CD8-positive, alpha-beta memory T cell (primary cell): ENCODE measurements at places on chromosomes 1 and 21. TPM values are rescaled to one million over a fixed set of nuclear protein-coding genes. Genes with fewer than 3 reads are reported as not detected.

DNA sequence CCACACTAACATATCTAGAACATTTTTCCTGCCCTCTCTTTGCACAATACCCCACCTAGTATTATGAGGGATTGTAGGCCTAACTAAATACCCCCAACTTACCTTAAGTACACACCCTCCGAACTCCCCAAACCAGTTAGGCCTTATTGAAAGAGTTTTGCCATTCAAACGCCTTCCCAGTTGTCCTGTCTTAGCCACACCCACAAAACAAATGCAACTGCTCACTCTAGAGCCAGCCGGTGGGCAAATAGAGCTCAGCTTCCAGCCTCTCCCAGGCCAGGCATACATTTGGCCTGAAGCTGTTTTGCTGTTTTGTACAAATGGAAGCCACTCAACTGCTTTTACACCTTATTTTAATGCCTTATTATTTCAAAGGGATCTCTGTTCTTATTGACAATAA, 224.2 kb upstream of the RUNX1 start:
- H3K4me3 ChIP-seq, result no peak overlapping the region
- H3K27ac ChIP-seq, result no peak overlapping the region
- H3K27me3 ChIP-seq, result no peaks in the 10 kb centered on the region
- no peak for DNase-seq
- no peaks in the 10 kb centered on the region for H3K36me3 ChIP-seq
- H3K4me1 ChIP-seq, result no peaks in the 10 kb centered on the region

The APCS gene
- total RNA-seq, result not detected

GRCh38 chr21:45513003-45513717, 29.1 kb downstream of the SLC19A1 start:
- no peak overlapping the region for H3K27ac ChIP-seq
- H3K4me1 ChIP-seq, result no peaks in the 10 kb centered on the region
- no peak for DNase-seq
- no peaks in the 10 kb centered on the region for H3K27me3 ChIP-seq
- H3K36me3 ChIP-seq, result no peaks in the 10 kb centered on the region
- no peak overlapping the region for H3K4me3 ChIP-seq

DNA sequence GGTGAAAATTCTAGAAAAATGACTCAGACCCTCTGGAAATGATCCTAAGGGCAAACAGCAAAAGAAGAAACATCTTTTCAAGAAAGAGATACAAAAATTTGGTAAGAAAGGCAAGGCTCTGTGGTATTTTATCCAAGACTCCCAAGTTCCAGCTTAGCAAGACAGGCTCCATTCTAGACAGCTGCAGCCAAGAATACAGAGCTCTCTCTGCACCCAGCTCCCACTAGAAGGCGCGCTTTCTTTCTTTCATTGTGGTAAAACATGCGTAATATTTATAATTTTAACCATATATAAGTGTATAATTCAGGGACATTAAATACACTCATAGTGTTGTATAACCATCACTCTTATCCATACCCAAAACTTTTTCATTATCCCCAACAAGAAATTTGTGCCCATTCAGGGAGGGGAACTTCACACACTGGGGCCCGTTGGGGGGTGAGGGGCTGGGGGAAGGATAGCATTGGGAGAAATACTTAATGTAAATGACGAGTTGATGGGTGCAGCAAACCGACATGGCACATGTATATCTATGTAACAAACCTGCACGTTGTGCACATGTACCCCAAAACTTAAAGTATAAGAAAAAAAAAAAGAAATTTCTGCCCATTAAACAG, 2.2 kb upstream of the HFM1 start:
- no peak overlapping the region for H3K27ac ChIP-seq
- H3K4me1 ChIP-seq, result no peaks in the 10 kb centered on the region
- no peaks in the 10 kb centered on the region for H3K36me3 ChIP-seq

DNA sequence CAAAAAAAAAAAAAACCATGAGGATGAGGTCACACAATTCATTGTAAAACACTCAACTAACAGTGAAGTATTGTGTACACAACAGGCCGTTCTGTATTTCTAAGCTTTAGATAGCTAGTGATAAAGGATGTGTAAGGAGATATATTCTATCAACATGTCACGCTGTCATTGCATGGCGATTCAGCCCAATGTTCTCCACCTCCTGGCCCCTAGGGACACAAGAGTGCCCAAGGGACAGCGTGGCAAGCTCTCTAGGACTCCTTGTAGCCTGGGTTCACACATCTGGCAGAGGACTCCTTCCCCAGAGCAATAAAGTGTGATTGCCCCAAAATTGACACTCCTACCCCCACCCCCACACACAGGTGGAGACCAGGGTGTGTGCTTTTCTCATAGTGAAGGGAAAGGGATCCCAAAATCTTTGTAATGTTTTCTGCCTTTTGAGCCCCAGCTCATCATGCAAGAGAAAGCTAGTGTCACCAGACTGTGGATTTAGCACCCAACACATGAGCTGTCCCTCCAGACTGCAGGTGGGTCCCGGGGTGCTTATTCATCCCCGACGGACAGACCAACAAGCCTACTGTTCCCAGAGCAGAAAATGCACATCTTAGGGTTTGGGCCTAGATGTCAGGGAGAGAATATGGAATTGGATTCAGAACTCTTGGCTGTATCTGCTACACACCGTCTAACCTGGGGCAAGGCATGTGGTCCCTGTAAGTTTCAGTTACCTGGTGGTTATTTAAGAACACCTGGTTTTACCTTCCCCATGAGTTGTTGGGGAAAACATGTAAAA, 11.5 kb downstream of the TMPRSS3 start:
- peaks cover 16% of the 10 kb centered on the region for H3K4me1 ChIP-seq
- DNase-seq, result no peak
- H3K27me3 ChIP-seq, result no peaks in the 10 kb centered on the region

- no peak overlapping the region for H3K4me3 ChIP-seq
- DNase-seq, result no peak
- H3K27me3 ChIP-seq, result no peaks in the 10 kb centered on the region
- H3K27ac ChIP-seq, result no peak overlapping the region
- H3K36me3 ChIP-seq, result no peaks in the 10 kb centered on the region
Measured at GRCh38 chr1:168897249-168897648, 168.2 kb upstream of the DPT start.

GRCh38 chr1:30822006-30822405, 64.4 kb upstream of the LAPTM5 start:
- no peak for DNase-seq
- no peak overlapping the region for H3K27ac ChIP-seq
- no peaks in the 10 kb centered on the region for H3K36me3 ChIP-seq
- H3K4me1 ChIP-seq, result peaks cover 9% of the 10 kb centered on the region
- H3K4me3 ChIP-seq, result no peak overlapping the region

DNA sequence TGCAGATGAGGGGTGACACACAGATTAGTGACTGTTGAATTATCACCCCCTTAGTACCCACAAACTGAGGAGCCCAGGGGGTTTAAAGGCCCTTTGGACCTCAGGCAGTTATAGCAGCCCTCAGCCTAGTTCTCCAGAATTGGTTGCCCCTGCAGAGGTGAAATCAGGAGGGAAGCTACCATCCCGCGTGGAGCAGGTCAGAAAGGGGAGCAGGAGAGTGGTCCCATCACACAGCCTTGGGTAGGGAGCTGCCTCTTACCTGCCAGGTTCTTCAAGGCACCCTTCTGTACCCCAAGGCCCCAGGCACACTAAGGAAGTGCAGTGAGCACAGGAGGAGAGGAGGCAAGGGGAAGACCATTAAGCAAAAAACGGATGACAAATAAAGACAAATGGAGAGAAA, 121.2 kb upstream of the TNR start:
- no peak overlapping the region for H3K4me3 ChIP-seq
- no peaks in the 10 kb centered on the region for H3K36me3 ChIP-seq
- no peak overlapping the region for H3K27ac ChIP-seq

DNA sequence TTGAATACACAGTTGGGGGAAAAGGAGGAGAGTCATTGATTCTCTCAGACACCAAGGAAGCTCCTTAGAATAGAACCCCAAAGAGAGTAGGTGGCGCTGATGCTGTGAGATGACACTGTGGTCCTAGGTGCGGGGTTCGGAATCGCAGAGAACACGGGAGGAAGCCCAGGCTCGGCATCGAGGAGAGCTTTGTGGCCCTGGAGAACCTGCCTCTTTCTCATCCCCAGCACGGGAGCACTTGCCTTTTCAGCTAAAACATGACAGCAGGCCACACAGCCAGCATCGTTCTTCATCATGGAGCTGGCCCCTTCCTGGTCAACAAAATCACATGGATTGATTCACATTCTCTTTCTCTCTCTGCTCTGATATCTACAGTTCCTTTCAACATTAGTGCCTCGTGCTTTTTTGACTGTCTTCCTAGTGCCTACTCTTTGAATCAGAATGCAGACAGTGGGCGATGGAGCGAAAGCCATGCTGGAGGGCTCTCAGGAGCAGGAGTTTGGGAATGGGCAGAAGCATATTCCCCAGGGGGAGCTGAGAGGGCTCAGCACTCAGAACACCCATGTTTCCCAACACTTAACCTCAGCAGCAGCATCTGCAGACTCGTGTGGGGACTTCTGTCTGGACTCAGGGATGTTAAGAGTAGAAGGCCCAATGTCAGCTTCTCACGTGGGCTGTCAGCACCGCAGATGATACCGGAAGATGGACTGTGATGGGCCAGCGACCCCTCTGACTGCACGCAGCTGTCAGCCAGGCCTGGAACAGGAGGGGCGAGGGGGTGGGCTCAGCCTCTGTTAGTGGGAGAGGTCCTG, 539.4 kb downstream of the KIF26B start:
- DNase-seq, result no peak
- no peaks in the 10 kb centered on the region for H3K36me3 ChIP-seq
- no peak overlapping the region for H3K27ac ChIP-seq
- no peaks in the 10 kb centered on the region for H3K27me3 ChIP-seq

The GLRX2 gene
- 49.6 TPM for total RNA-seq

- H3K36me3 ChIP-seq, result no peaks in the 10 kb centered on the region
- no peak overlapping the region for H3K4me3 ChIP-seq
- no peak for DNase-seq
- H3K27ac ChIP-seq, result no peak overlapping the region
Measured at GRCh38 chr1:21434394-21434793, 5.5 kb upstream of the NBPF3 start.

The PTGS2 gene
- 3.1 TPM for total RNA-seq

DNA sequence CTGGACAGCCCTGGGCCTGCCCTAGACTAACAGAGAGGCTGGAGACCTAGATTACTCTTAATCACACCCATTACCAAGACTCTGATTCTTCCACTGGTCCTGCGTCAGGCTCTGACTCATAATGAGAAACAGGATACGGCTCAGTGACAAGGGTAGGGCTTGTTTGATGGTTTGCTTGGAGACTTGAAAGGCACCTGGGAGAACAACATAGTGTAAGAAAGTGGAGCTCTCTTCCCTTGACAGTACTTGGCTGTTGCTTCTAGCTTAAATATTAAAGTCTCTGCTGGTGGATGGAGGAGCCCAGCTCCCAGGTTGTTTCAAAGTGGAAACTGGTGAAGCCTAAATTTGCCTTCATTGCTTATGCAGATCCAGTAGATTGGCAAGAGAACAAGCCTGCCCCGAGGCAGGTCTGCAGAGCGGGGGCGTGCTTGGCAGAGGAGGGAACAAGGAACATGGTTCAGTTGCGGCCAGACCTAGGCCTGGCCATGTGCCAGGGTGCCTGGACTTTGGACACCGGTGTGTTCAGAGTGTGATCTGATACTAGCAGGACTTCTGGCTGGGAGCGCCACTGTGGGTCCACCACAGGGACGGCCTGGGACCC, 480.6 kb downstream of the CAMTA1 start:
- H3K36me3 ChIP-seq, result no peaks in the 10 kb centered on the region
- DNase-seq, result no peak
- H3K4me3 ChIP-seq, result no peak overlapping the region

DNA sequence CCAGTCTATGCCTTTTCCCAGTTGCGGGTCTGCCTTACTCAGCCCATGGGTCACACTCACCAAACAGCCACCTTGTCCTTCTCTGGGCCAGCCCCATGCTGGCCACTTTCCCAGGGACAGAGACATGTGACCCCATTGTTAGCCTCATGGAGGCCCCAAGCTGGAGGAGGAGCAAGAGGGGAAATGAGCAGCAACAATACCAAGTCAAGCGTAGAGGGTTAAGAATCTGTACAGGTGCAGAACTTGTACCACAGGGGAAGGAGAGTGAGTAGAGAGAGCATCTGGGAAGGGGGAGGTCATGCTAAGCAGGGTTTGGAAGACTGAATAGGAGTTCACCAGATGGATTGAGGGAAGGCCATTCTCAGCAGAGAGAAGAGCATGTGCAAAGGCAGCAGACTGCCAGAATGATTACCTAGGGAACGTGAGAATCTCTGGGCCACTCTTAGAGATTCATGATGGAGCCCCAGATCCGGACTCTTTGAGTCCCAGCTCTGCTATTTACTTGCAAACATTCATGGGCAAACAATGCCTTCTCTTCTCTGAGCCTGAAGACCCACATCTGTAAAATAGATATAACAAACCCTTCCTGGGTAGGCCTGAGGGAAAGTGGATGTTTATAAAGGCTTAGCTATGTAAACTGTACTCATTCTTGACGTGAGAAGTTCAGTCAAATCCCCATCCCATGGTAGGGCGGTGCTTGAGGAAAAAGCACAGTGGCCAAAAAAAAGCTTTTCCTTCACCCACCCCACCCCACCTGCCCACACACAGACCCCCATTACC, 2.8 kb upstream of the SLC2A1 start:
- peaks cover 18% of the 10 kb centered on the region for H3K4me1 ChIP-seq
- H3K27me3 ChIP-seq, result no peaks in the 10 kb centered on the region

- no peak for DNase-seq
- no peak overlapping the region for H3K27ac ChIP-seq
- no peaks in the 10 kb centered on the region for H3K4me1 ChIP-seq
- H3K27me3 ChIP-seq, result no peaks in the 10 kb centered on the region
Measured at GRCh38 chr1:30319765-30320580, 403.4 kb downstream of the MATN1 start.

The PTCH2 gene
- 1.1 TPM for total RNA-seq

DNA sequence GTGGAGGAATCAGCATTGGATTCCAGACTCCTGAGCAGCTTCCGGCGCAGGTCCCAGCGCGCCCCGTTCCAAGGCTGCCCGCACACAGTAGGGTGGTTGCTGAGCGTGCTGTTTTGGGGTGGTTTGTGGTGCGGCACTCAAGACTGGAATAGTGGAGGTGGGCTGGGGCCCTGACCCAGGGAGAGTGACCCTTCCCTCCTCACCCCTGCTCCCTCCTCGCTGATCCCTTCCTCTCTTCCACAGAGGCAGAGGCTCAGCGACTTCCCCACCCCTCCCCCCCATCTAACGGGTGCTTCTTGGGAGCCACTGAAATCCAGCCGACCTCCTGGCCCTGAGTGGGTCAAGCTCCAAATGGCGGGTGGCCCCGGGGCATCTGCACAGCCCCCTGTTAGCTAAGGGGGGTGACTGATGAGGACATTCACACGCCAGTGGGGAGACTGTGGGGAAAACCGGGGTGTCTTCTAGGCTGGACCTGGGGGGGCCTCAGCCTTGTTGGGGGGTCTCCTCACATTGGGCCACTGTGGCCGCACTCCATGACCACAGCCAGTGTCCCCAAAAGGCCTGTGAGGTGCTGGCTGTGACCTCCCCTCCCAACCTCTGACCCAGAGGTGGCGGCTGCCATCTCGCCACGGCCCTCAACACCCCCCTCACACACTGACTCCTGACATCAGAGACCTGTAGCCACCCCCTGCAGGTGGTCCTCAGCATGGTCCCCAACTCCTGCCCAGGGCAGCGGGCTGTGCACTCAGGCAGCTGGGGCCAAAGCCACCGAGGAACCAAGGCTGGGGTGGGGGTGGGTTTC, 3.9 kb upstream of the HES4 start:
- no peak overlapping the region for H3K27ac ChIP-seq
- H3K4me1 ChIP-seq, result peaks cover 20% of the 10 kb centered on the region
- peaks cover 43% of the 10 kb centered on the region for H3K27me3 ChIP-seq
- H3K36me3 ChIP-seq, result no peaks in the 10 kb centered on the region

The NPHS2 gene
- not detected for total RNA-seq

The ELAPOR1 gene
- 13.9 TPM for total RNA-seq

GRCh38 chr1:20112279-20113000, 6.9 kb downstream of the PLA2G2D start:
- H3K27ac ChIP-seq, result no peak overlapping the region
- H3K4me1 ChIP-seq, result no peaks in the 10 kb centered on the region
- H3K36me3 ChIP-seq, result no peaks in the 10 kb centered on the region
- H3K27me3 ChIP-seq, result no peaks in the 10 kb centered on the region
